ENCODE measurements at places on chromosomes 3 and 15.

DNA sequence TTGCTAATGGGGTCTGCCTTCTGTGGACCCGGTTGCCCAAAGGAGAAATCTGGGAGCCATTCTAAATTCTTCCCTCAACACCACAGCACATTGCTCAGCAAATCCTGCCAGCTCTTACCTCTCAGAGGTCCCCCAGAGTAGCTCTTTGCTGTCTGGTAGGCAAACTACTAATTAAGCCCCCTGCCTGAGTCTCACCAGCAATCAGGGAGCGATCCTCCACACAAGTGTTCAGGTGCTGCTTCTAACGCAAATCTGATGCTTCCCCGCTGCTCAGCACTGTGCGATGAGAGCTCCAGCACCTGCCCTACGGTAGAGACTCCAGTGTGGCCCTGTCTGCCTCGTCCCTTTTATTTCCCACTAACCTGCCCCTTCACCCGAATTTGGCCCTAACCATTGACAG lies 60.5 kb downstream of the HCN4 start:
- no peak for DNase-seq

DNA sequence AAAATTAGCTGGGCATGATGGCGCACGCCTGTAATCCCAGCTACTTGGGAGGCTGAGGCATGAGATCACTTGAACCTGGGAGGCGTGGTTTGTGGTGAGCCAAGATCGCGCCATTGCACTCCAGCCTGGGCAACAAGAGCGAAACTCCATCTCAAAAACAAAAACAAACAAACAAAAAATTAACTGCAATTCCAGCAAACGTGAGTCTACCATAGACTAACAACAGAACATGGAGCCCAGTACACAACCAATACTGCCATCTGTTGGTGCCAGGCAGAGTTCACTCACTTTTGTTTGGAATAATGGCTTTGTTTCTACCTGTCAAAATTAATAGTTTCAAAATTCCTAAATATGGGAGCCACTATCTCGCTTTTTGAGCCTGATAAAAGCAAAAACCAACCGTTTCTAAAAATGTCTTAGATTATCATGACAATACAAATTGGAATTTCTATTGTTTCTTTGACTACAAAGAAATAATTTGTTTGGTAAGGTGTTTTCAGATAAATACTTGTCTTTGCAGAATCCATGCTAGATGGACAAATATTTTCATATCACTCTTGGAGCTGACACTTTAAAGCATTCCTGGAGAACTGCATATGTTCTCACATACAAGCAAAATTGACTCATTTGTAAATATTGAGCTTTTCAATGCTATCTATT lies 45.0 kb downstream of the GPR176 start:
- no peak for DNase-seq

DNA sequence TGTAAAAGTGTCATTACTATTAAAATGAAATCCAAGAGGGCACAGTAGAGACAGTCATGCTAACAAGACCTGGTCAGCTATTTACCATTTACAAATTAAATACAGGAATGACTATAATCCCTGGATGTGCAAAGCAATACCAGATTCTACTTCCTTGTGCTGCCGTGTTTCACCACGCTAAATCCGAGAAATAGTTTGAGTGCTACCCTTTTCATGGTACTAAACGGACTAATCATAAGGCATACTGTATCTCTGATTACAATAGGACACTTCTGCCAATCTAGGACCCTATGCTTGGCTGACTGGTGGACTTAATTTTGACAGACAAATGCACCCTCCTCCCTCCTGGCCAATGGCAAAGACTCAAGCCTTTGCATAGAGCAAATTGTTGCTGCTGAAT lies 63.0 kb upstream of the NR2F2 start:
- no peak for DNase-seq

- DNase-seq = no peak
Observed at GRCh38 chr15:37888356-37888755, 46.1 kb upstream of the TMCO5A start.

DNA sequence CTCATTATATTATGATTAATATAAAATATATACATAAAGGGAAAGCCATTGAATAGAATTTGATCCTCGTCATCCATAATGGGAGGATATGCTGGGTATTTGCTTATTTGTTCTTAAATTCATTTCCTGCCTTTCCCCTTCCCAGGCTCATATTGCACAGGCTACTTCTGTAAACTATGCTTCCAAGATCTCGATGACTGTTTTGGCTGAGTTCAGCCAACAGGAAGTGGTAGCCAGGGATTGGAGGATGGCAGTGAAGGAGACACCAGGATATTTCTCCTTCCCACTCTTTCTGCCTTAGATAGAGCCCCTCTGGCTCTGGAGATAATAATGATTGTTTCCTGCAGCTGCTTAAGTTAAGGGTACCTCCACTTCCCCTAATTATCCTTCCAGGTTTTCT lies 44.3 kb upstream of the DYNC1LI1 start:
- DNase-seq = no peak

DNA sequence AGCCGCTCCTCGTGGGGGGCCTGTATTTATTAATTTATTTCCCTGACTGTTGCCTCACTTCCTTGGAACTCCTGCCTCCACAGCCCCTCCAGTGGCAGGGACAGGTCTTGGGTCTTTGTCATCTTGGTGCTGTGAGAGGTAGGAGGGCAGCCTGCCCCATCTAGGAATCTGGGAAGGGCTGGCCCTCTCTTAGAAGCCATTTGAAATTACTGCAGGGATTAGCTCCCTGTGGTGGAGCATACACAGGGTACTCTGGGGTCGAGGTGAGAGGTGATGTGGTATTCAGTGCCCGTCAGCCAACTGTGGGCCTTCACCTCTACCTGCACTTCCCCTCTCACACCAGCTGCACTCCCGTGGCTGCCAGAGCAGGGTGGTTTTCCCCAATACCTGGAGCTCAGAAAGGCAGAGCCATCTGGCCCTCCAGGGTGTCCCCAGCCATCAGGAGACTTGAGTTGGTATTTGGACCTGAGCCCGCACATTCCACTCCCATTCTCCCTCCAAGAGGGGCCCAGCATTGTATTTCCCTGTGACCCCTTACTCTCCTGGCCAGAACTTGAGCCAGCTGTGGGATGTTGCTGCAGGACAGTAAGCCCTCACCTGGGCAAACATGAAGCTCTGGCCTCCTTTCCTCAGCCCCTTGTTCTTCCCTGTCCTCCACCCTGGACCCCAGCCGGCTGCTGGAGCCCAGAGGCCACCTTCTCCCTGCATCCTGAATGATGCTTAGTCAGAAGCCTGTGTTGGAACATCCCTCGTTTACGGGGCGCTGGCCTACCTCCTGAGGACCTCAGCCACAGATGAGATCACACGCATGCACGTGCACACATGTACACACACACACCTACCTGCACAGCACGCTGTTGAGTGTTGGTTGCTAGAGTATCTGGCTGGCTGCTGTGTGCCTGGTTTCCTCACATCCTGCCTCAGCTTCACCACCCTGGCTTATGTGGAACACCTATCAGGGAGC lies 2.0 kb upstream of the JMJD7 start:
- DNase-seq = no peak

Data from epithelial cell of proximal tubule (primary cell).